ENCODE measurements at places on chromosomes 4 and X.

- DNase-seq, result no peak
Measured at GRCh38 chrX:155031657-155032056, 5.0 kb downstream of the FUNDC2 start.

DNA sequence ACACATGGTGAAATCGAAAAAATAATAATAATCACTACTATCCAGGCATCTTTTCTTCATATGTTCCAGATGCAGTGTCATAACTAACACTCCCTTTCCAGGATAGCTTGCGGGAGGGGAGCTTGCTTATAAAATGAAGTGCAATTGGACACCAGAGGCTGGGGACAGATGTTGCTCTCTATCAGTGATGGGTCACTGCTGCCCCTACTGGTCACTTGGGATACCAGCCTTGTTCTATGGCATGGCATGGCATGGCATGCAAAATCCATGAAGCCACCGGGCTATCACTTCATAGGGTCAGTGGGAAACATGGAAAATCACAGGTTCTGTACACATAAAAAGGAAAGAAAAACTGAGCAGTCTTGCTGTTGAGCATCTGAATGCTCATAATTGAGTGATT is 168.1 kb downstream of the GLRA2 start:
- no peak for DNase-seq

- no peak for DNase-seq
Measured at GRCh38 chrX:40705658-40706312, 29.6 kb downstream of the MED14 start.

DNA sequence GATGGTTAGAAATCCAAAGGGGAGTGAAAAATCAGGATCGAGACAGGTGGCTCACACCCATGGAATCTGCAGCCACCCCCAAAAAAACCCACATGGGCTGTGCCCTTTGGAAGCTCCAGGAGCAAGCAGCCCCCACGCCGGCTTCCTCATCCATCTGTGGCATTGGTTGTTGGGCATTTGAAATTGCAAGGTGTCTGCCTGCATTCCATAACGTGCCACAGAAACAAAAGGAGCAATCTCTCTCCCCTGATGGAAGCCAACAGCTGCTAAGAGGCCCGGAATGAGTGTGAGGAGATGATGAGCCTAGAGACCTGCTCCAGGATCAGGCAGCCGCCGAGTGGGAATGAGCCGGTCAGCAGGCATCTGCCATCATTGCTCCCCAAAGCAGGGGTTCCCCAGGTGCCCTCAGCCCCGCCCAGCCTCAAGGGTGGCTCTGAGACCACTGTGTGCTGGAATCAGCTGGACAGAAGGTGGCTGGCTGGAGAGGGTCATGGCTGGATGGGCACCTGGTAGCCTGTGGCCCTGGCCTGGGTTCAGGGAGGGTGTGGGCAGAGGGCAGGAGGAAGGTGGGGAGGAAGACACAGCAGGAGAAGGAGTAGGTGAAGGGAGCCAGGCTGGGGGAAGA is 113.2 kb downstream of the CRLF2 start:
- DNase-seq, result no peak

DNA sequence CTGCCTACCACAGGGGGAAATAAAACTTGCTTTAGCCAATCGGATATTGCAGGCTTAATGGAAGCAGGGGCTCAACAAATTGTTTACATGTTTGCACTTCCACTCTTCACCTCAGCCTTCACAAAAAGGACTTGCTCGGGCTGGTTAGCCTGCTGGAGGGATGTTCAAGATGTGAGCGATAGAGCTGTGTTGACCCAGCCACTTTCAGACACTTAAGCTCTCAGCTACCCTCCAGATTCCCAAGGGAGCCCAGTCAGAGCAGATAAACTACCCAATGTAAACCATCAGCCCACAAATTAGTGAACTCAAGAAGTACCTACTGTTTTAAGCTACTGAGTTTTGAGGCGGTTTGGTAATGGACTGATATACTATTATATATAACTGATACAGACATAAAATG is 508.4 kb upstream of the FTHL17 start:
- DNase-seq, result no peak

DNA sequence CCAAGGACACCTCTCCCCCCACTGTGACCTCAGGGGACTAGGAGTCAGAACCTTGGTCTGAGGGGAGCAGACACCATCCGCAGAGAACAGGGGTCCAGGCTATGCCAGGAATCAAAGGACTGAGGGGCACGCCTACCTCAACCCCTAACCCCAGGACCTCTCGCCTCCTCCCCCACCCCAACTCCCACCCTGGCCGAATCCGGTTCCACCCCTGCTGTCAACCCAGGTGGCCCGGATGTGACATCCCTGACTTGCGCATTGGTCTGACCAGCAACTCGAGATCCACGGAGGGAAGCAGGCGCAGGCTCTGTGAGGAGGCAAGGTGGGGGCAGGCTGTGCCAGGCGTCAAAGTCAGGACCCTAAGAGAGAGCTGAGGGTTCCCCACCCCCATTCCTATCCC is 468 bp upstream of the MAGEA4 start:
- no peak for DNase-seq

GRCh38 chrX:57329008-57329407 is 42.5 kb downstream of the FAAH2 start:
- no peak for DNase-seq

DNA sequence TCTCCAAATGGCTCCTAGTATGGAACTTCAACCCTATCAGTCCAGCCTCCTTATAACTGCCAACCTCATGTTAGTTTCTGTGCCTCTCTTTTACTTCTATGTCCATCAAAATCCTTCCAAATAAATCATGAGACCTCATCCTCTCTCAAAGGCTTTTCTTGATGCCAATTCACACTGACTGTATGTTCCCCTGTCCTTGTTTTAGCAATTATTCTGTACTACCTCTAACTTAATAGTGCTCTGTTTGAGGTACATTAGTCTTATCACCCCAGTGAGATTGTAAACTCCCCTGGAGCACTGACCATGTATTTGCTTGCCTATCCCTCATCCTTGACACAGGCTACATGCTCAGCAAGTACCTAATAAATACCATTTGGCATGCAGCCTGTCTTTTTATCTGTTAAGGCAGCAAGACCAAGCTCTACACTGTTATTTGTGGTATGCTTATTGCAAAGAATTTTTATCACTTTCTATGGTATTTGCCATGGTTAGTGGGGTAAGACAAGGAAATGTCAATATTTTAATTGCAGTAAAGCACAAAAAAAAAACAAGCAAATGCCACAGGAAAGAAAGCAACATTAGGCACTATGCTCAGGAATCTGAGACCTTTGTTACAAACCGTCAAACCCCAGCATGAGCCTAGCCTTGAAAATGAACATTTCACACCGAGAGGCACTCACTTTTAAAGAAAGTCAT is 119.2 kb downstream of the SMARCA1 start:
- no peak for DNase-seq

GRCh38 chrX:17501746-17502145 is 126.7 kb downstream of the NHS start:
- no peak for DNase-seq

DNA sequence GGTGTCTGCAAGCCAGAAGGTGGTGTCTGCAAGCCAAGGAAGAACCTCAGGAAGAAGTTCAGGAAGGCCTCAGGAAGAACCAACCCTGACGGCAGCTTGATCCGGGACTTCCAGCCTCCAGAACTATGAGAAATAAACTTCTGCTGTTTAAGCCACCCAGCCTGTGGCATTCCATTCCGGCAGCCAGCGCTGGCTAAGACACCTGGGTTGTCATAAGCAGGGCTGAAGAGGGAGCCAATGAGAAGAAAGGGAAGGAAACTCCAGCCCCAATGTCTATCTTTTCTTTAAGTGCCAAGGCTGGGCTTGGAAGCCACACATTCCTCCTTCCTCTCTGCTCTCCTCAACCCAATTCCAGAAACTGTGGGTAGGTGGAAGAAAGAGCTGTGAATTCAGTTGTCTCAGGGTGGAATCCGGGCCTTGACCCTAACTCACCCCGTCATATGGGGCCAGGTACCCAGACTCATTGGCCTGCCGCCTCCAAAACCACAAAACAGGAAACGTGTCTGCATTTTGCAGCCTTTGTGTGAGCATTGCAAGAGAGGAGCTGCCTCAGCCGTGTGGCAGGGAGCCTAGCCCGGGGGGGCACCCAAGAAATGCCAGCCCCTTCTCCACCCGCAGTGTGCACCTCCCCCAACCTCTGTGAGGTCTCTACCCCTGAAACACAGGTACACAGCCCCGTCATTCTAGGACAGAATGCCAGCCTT is 26.8 kb downstream of the CRMP1 start:
- no peak for DNase-seq

GRCh38 chr4:164847967-164848649 is 28.9 kb upstream of the APELA start:
- no peak for DNase-seq

DNA sequence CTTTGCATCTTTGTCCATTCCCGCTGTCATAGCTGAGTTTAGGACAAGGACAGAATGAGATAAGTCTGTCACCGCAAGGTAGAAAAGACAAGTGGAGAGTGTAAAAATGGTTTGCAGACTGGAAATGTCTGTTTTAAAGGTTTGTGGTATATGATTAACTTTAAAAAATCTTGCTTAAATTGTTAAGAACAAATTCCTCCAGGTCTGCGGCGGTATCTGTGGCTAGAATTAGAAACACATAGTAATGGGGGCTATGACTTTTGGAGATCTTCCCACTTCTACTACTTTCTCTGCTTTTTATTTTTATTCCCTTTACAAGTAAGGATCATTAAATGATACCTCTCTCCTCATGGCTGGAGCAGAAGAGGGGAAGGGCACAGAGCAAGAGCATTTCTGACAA is 92.2 kb downstream of the MID1IP1 start:
- DNase-seq, result no peak

GRCh38 chrX:24055043-24055356 is 244 bp downstream of the EIF2S3 start:
- no peak for DNase-seq

- no peak for DNase-seq
Measured at GRCh38 chr4:3066836-3067400, 7.4 kb downstream of the HTT-AS start.

GRCh38 chr4:17072483-17072882 is 174.0 kb upstream of the LDB2 start:
- no peak for DNase-seq

- no peak for DNase-seq
Measured at GRCh38 chr4:12712648-12713339, 771.3 kb downstream of the RAB28 start.

DNA sequence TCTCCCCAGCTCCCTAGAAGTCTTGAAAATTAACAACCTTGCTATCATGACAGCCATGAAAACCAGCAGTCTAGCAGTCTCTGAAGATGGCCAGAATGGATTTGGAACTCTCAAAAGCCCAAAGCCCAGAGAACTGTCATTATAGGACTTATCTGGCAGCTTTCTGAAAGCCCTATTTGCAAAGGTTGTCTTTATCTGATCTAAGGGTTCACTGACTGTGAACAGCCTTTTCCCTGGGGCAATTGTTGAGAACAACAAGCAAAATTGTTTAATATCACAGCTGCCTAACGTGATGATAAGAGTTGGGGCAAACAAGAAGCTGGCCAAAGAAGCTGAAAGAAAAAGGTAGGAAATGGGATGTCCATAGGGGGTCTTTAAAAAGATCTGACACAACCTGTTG is 20.9 kb upstream of the KLHL8 start:
- DNase-seq, result no peak

- DNase-seq, result no peak
Measured at GRCh38 chr4:175215657-175216056, 297.5 kb downstream of the ADAM29 start.

DNA sequence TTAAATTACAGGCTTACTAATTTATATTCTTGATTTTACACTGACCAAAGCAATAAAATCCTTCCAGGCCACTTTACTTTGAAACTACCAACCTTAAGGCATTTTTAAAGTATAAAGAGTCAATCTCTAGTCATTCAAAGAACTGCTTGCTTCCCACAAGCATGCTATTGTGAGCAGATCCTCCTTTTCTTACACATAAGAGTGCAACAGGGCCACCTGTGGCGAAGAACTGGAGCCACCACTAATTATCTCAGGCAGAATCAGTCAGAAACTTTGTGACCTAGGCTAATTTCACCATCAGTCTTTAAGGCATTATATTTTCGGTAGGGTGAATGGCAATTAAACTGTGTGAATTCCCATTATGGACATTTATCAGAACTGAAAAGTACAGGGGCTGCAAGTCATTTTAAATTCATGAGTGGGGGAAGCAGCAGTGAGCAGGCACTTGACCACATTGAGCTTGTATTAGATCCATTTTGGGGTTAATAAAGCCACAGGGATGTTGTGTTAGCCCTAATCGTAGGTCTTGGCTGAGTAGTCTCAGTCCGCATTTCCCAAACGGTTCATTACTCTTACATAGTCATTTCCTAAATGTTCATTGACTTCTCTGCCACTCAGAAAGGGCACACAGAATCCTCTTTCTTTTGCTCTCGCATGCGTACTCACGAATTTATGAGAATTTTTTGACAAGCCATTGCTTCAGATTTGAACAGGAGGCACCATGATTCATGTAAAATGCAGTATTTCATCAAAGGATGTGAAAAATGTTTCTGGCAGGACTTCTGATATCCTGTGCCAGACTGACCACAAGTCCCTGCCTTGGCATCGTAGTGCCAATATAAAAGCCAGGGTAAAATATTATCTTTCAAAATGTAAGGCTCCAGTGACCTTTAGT is 39.8 kb downstream of the NPY2R start:
- DNase-seq, result no peak

GRCh38 chr4:6042293-6043063 is 24.2 kb upstream of the C4orf50 start:
- DNase-seq, result no peak

GRCh38 chrX:149531599-149531998 is 9.2 kb upstream of the EOLA1 start:
- no peak for DNase-seq

DNA sequence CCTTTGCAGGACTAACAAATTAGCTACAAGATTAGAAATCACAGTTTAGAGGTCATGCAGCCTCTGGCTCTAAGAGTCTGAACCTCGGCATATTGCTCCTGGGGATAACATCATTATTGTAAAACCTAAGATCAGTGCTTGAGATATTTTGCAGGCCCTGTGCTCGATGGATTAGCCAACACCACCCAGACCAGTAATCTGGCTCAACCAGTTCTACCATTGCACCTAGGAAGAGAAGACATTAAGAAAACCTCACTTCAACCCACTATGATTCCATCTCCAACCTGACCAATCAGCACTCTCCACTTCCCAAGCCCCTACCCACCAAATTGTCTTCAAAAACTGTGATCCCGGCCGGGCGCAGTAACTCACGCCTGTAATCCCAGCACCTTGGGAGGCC is 43.6 kb downstream of the WFS1 start:
- no peak for DNase-seq

DNA sequence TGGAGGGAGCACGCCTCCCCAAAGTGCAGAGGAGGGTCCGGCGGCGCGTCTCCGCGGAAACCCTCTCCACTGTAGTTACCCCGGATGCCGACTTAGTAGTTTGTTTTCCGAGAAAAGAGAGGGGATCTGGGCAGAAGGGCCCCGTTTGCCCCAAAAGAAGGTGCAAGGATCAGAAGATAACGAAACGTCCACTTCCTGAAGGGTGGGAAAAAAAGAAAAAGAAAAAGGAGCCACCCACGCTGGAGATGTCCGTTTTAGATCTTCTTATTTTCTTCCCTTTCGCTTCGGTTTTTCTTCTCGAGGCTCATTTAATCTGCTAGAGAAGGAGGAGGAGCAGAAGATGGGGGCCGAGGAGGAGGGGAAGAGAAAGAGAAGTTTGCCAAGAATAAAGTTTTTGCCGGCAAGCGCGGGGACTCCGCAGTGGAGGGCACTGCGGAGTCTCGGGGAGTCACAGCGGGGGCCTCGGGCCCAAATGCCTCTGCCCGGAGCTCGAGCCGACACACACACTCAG is 517 bp downstream of the LEF1 start:
- DNase-seq, result no peak
